ENCODE measurements at places on chromosomes 12 and 14.

- DNase-seq = no peak
Measured at GRCh38 chr12:124597041-124597440, 29.6 kb upstream of the NCOR2 start.

GRCh38 chr12:48629541-48629940, 52.5 kb downstream of the KANSL2 start:
- no peak for DNase-seq

DNA sequence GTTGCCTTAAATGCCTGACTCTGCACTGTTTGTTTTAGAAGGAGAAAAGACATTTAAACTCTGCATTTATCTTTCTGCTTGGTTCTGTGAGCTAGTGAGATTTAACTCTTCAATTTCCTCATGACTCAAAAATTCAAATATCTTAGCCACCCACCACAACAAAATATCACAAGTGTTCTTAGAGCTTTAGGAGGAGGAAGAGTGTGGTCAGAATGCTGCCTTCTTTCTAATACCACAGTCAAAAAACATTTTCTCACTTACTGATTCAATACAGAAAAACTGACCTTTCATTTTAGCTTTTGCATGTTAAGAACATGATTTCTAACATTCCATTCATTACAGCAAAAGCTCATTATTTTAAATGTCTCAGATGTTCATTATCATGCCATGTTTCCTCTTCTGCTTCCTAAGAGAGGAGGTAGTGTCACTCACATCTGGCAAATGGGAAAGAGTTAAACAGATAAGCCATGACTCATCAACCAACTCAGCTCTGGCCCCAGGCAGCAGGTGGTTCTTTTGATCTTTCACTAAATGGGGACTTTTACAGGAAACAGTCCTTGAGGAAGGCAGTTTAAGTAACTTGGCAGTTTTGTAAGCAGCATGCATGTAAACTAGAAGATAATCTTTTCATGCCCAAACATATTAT, 56.4 kb upstream of the RNU6-8 start:
- no peak for DNase-seq

- DNase-seq = no peak
Measured at GRCh38 chr12:122250047-122250446, 16.2 kb downstream of the VPS33A start.

DNA sequence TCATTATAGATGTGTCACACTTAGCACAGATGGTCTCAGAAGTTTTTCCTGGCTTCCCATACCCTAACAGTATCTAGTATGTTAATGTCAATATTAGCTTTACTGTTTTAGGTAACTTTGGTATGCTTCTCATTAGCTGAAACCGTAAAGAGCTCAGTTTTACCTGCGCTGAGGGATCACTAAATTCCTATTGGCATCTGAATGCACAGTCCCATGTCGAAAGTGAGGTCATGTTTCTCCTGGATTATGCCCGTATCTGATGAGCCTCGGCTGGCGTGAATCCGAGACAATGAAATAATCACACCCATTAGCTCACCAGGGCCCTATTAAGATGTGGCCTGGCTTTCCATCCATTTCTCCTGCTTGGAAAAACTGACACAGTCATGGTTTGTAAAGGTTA, 418.2 kb downstream of the ZFP36L1 start:
- DNase-seq = no peak

GRCh38 chr12:57519796-57520052, 590 bp downstream of the DDIT3 start:
- no peak for DNase-seq

GRCh38 chr12:121822393-121823100, 18.7 kb downstream of the SETD1B start:
- DNase-seq = no peak

Measured in stimulated activated CD8-positive, alpha-beta memory T cell treated with anti-CD3 and anti-CD28 coated beads, Interleukin-15, amount 100 ng/mL, for 1 hour (primary cell).